ENCODE measurements at places on chromosomes 1 and 21.

GRCh38 chr1:69913977-69914376 lies 291.4 kb downstream of the LRRC40 start:
- DNase-seq, result no peak

DNA sequence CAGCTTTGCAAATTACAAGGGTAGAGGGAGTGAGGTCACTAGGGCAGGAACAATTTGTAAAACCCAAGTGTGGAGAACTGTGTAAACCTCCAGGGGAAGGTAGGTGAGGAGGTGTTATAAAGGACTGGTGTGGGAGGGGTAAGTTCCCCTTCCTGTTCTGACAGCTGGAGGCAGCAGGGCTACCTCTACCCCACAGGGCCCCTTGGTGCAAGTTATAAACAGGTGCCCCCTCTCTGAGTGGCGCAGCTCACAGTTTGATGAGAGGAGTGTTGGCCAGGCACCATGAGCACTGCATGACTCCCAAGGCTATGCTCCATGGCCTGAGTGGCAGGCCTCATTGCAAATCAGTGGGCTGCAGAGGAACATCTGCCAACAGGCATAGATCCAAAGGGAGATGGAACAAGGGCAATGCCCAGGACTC lies 41.0 kb downstream of the MFSD2A start:
- no peak for DNase-seq

- DNase-seq, result no peak
Measured at GRCh38 chr1:36913016-36913415, 121.3 kb downstream of the GRIK3 start.

- peak; percentile 29 for DNase-seq
Measured at GRCh38 chr1:154327466-154328317, 2.4 kb downstream of the ATP8B2 start.

GRCh38 chr1:62401034-62401760 lies 35.7 kb upstream of the USP1 start:
- DNase-seq, result no peak

DNA sequence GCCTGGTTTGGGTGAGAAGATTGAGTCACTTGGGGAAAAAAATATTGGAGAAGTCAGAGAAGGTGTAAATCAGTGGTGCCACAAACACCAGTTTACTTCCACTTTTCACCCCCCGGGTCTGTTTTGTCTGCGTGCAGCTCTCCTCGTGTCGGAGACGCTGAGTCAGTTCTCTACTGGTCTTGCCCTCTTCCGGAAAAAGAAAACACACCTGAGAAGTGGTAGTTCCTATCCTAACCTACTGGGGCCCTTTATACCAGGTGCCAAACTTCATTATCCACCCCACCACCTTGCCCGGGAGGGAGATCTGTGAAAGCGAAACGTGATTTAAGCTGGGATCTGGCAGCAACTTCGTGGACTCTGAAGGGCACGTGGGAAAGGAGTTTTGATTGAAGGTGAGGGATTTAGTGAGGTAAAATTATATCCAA lies 855 bp upstream of the IVNS1ABP start:
- peak; percentile 76 for DNase-seq

DNA sequence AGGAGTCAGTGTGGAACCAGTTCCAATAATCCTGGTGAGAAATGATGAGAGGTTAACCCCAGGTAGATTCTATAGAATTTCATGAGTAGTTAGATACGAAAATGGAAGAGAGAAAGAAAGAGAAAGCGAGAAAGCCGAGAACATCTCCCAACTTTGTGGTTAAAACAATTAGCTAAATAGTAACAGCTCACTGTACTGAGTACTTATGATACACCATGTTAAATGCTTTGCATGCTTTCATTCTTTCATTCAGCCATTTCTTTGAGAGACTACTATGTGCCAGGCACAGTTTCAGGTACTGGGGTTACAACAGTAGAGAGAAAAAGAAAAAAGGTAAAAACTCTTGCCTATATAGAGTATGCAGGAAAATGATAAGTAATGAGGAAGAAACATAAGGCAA lies 109.7 kb upstream of the SYT6 start:
- DNase-seq, result no peak

- DNase-seq, result no peak
Measured at GRCh38 chr1:41844255-41844654, 74.5 kb downstream of the HIVEP3 start.

GRCh38 chr1:8536515-8536914 lies 218.6 kb downstream of the SLC45A1 start:
- no peak for DNase-seq

GRCh38 chr1:151831605-151832004 lies at the start of gene RORC:
Gene RORC, minus strand, starts transcription at chr1:151831802. Its CDS starts 38 bp downstream, at chr1:151831764.
- no peak for DNase-seq

DNA sequence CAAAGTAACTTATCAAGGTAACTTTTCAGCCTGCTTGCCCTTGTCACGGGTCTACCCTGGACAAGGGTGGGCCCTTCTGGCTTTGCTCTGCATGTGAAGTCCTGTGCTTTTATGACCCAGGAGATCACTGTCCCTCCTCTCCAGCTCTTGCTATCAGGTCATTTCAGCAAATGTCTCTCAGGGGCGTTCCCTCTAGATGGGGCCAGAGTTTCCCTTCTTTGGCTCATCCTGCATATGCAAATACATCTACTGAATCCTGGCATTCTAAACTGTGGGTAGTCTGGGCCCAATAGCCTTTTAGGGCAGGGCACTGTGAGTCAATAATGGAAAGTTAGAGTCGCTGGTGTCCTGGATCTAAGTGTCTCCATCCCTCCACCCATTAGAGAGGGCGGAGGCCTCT lies 366.9 kb upstream of the USP24 start:
- no peak for DNase-seq

DNA sequence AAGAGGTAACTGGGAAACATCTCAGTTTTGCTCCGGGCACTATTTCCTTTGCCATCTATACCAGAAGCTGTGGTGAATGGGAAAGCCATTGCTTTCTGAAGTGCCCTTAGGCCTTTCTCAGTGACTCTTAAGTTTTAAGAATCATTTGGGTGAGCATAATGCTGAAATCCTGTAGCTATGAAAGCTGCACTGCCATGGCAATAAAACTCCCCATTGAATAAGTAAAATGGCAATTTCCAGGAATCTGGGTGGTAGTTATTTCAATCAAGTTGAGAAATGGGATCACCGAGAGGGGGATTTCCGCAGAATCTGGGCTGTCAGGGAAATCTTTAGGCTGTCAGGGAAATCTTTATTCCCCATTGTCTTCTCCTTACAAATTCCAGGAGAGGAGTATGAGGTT lies 26.8 kb upstream of the MACF1 start:
- DNase-seq, result no peak

DNA sequence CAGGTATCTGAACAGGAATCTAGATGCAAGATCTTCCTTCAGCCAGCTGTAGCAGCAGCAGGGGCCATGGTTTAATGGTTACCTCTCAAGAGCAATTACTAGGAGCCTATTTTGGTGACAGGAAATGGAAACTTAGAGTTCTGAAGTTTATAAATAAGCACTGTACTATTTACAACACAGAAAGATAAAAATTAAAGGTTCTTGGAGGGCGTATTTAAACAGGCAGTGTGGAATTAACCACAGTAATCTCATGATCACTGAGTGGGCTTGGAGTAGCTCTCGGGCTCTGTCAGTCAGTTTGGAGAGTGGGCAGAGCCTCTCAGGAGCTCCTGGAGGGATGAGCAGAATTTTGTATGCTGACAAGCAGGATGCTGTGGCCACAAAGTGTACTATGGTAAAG lies 10.2 kb upstream of the FCRL5 start:
- no peak for DNase-seq

DNA sequence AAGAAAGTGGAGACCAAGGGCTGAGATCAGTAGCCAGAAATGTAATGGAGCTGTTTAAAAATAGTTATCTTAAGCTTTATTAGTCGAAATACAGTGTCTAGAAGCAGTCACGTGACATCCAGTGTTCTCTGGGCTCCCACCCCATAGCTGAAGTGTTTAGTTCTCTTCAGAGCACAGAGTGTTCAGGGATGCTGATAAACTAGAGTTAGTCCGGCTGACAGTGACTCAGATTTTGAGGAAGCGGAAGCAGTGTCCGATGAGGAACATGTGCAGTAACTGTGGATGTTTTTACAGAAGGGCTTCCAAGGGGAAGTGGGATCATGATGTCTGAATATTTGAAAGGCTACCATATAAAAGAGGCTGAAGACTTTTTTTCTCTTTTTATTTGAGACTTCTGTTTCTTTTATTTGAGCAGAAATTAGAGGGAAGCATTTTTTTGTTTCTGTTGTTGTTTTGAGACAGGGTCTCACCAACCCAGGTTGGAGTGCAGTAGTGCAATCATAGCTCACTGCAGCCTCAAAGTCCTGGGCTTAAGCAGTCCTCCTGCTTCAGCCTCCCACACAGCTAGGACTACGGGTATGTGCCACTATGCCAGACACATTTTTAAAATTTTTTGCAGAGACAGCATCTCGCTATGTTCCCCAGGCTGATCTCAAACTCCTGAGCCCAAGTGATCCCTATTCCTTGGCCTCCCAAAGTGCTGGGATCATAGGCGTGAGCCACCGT lies 124.2 kb downstream of the GALNT2 start:
- no peak for DNase-seq

Data from activated naive CD8-positive, alpha-beta T cell treated with anti-CD3 and anti-CD28 coated beads for 36 hours (primary cell).